Brain microvascular endothelial cell (primary cell): ENCODE measurements at places on chromosomes 3 and 15.

GRCh38 chr15:66588971-66589370 lies 23.2 kb upstream of the LCTL start:
- no peak for DNase-seq

DNA sequence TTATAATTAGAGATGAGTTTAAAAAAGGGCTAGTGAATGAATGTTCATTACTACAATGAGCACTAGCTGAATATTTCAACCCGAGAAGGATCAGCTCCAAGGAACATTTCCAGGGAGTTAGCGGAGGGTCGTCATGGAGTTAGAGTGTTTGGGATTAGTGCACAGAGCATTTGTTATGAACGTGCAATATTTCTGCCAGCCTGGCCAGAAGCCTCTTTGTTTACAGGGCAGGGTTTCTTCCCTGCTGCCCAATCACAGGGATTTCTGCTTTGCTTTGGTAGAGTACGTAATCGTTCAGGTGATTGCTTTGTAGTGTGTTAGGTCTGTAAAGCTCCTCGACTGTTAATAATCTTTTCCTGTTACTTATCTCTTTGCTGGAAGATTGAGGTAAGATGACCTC lies 5.9 kb downstream of the CGNL1 start:
- no peak for DNase-seq

DNA sequence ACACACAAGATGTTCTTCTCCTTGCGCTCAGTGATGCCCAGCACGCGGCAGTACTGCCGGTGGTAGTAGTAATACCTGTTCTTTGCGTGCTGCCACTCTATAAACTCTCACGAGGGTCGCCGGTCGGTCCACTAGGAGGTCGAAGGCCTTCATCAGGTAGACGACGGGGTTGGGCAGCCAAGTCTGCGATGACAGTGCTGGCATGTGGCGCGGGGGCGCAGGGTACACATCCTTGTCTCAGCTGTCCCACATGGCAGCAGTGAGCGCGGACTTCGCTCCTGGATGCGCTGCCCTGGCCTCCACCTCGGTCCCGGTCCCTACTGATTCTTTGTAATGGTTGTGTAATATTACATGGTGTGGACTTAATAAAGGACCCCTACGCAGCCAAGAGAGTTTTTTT lies 50.1 kb upstream of the CGNL1 start:
- no peak for DNase-seq

- no peak for DNase-seq
Observed at GRCh38 chr3:10695595-10696285, 120.3 kb upstream of the SLC6A11 start.

GRCh38 chr15:96058103-96058851 lies 272.2 kb upstream of the NR2F2 start:
- DNase-seq: no peak

GRCh38 chr3:194396859-194397756 lies 2.0 kb downstream of the GP5 start:
- no peak for DNase-seq

DNA sequence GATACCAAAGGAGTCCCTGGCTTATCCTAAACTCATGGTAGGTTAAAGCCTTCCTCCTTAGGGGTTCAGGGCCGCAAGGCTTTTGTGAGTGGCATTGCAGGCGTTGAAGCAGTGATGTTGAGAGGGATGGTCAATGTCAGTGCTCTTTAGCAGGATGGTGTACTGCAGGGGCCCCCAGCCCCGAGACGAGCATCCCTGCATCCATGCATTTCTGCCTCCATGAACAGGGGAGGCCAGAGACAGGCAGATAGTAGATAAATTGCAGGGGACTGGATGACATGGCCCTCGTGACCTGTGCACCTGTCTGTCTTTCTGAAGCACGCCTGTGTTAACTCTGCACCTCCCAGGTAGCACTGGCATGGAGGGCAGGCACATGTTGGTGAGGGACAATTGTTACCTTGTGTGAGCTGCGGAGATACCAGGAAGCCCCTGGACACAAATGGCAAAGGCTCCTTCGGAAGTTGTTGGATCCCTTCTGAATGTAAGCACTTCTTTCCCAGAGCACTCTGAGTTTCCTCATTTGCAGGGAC lies 133.5 kb downstream of the SNRPN start:
- no peak for DNase-seq

- DNase-seq: no peak
Observed at GRCh38 chr3:21919383-21919782, 168.4 kb upstream of the ZNF385D start.

- no peak for DNase-seq
Observed at GRCh38 chr15:23073890-23074646, 34.7 kb upstream of the TUBGCP5 start.
